GM12891 (cell line): ENCODE measurements at places on chromosomes 7 and 10.

DNA sequence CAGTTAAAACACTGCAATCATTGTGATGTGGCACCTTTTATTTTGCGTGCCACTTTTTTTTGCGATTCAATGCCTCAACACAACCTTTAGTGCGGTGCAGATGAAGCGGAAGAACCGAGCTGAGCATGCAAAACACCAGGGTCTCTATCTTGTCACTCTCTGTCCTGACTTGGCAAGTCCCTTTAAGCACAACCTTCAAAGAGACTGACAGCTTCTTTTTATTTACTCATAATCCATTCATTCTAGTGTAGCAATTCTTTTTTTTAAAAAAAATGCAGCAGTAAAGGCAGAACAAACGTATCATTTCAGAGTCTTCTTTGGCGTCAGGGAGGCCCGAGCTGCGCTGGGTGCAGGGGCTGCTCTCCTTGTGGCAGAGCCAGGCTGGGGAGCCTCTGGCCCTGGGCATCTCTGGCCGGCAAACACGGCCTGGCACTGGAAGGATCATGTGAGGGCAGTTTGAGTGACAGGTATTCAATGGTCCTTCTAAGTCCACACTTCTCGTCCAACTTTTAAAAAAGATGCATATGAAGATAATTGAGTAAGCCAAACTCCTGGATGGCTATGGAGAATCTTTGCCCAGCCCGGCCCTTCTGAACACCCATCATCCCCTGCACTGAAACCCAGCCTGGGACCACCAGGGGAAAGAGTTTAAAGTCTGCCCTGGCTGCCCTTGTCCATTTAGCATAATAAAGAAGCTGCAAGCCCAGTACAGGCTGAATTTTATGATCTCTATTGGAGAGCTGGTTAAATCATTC, 3.9 kb downstream of the PTF1A start:
- DNase-seq = no peak

GRCh38 chr7:55427342-55427741, 62.2 kb downstream of the LANCL2 start:
- DNase-seq = no peak

GRCh38 chr7:42736931-42737330, 174.9 kb downstream of the C7orf25 start:
- no peak for DNase-seq

GRCh38 chr10:33612551-33612950, 278.1 kb upstream of the NRP1 start:
- no peak for DNase-seq

GRCh38 chr7:4655311-4655710, 26.8 kb upstream of the FOXK1 start:
- DNase-seq = no peak

DNA sequence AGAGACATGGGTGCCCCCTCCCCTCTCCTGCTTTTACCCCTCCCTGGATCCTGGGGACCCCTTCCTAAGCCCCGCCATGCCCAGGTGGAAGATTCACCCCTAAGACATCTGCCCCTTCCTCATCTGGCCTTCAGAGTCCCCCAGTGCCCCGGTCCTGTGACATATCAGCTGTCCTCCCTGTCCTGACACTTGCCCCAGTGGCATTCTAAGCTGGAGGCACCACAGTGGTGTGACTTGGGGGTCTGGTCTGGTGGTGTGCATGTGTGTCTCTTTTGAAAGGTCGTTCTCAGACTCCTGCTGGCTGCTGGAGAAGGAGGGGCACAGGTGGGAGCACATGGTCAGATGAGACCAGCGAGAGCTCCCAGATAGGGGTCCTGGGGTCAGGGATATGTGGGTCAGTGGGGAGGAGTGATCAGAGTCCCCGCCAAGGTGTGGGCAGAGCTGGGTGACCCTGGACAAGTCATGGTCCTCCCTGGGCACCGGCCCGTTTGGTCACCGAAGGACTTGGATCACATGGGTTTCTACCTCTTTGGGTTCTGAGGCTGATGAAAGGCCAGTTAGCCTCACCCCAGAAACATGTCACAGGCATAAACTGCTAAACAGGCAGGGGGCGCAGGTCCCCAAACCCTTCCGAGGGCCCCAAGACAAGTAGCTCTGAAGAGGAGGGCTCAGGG, 645 bp upstream of the TFR2 start:
- no peak for DNase-seq

GRCh38 chr10:114550756-114551635, 107.1 kb downstream of the ABLIM1 start:
- DNase-seq = no peak

DNA sequence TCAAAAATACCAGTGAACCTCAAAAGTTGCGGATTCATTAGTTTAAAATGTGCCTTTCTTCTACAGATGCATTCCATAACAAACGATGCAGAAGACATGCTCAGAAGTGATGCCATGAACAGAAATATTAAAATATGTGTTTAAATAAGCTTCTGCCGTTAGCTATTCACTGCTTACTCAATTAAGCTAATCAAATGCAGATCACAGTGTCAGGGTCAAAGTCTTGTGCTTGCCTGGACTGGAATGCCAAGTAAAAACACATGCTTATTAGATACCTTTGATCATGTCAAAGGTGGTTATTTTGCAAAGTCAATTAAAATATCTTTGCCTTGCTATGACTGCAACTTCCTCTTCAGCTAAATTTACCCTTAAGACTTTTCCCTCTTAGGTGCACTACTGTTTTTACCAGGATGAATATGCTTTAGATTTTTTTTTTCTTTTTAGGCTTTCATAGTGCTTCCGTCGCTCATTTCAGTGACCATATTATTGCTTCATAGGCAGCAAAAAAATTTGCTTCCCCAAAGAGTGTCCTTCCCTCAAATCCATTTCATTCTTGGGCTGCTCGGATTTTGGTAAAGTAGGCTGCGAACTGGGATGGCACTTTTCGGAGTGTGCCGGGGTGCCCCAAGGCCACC, 905 bp downstream of the ASB13 start:
- DNase-seq = no peak

DNA sequence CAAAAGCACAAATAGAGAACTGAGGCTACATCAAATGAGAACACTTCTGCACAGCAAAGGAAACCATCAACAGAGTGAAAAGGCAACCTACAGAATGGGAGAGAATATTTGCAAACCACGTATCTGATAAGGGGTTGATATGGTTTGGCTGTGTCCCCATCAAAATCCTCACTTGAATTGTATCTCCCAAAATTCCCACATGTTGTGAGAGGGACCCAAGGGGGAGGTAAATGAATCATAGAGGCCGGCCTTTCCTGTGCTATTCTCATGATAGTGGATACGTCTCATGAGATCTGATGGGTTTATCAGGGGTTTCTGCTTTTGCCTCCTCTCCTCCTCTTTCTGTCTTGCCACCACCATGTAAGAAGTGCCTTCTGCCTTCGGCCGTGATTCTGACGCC, 120.6 kb upstream of the FRMD4A start:
- no peak for DNase-seq

DNA sequence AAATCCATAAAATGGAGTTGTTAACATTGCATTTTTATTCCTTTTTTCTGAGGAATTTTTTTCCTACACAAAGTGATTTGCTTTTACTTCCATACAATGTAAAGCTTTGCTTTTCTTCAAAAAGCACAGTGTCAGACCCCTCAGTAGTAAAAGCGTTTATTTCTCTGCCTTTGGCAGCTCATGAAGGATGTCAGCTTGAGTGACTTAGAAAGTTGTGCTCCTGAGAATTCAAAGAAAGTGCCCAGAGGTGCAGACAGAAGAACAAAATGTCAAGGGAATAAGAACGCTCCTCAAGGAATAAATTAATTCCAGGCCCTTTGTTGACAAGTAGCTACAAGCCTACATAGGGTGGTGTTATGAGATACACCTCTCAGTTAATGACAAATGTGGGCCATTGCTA, 369.3 kb upstream of the ADARB2 start:
- no peak for DNase-seq
